HEK293T (cell line): ENCODE measurements at places on chromosomes 3 and 15.

DNA sequence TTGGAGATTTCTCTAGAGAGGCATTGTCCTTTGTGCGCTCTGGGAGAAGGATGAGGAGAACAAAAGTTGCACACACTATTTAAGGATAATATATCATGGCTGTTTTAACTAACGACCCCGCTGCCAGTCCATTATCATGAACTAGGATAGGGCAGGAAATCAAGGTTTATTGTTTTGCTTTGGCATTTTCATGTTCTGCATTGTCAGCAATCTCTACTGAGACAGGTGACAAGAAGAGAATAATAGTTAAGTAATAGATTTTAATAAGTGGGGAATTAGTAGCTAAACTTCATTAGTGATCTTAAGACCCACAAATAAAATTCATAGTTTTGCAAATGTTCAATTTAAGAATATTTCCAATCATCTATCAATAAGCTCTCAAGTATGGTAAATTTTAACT is 20.6 kb upstream of the GMNC start:
- no peak for DNase-seq

DNA sequence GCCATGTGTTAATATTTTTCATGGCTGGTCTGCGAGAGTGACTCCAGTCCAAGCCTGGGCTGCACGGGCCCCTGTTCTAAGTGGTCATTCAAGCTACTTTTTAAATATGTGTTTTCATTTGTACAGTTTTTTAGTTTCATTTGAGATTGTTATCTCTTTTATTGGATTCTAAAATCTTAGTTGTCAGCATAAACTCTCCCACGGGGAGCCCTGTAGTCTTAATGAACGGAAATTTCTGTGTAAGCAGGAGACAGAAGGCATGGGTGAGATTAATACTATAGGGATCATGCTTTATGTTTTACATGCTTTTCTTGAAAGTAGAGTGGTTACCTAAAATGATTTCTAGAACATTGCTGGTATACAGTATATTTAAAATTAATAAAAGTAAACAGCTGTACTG is 373.1 kb upstream of the SLCO3A1 start:
- no peak for DNase-seq

- DNase-seq = no peak
Observed at GRCh38 chr3:109018828-109019227, 65.1 kb upstream of the GUCA1C start.

- DNase-seq = no peak
Observed at GRCh38 chr15:74983725-74984231, 11.6 kb upstream of the SCAMP5 start.

- no peak for DNase-seq
Observed at GRCh38 chr15:56454836-56455235, 10.1 kb downstream of the MNS1 start.

- DNase-seq = peak; percentile 63
Observed at GRCh38 chr3:53161820-53162671, 1.0 kb downstream of the PRKCD start.

- no peak for DNase-seq
Observed at GRCh38 chr3:9104121-9104520, 140.8 kb upstream of the RAD18 start.

DNA sequence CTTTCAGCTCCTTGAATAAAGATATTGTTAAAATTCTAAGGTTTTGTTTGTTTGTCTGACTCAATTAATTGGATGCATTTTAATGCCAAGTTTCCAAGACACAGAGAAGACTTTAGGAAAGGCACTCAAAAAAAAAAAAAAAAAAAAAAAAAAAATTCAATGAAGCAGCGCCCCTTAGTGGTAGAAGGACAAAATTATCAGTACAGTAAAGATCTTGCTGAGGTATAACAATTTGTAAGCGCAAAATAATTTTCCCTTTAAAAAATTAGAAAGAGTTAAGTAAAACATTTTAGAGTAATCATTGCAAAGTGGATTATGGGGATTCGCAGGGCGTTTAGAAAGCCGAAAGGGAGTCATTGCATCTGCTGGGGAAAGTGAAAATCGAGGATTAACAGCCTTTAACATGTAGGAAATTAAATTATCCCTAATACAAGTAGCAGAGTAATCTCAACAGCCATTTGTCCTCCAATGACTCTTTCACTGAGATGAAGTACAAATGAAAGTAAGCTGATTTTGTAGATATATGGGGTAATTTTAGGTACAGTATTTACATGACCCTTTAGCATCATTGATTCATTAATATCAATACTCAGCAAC is 5.8 kb upstream of the DIS3L start:
- peak; percentile 36 for DNase-seq

DNA sequence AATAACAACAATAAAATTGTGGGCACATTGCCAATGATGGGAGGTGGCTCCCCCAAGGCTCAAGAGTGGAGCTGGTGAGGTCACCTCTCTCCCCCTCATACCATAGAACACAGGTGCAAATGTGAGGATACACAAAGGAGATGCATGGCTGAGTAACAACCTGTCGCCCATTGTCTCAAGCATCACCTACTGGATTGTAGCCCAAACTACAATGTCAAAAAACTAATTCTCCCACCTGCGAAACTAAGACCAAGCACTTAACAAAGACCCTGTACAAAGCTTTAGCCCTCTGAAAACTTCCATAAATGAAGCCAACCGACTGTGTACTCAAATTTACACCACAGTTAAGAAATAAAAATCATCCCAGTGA is 50.4 kb upstream of the IGSF11 start:
- DNase-seq = no peak

DNA sequence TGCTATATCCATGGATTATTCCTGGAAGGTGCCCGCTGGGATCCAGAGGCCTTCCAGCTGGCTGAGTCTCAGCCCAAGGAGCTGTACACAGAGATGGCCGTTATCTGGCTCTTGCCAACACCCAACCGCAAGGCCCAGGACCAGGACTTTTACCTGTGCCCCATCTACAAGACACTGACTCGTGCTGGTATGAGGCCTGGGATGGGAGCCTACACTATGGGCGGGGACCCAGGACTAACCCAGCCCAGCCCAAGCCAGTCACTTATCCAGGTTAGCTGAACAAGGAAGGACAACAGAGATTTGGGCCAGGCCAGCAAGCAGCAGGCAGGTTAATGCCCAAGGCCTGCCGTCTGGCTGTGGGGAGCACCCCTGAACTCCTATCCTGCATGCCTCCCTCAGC is 45.3 kb downstream of the SEMA3G start:
- no peak for DNase-seq

GRCh38 chr3:25603703-25604102 is 61.0 kb downstream of the TOP2B start:
- DNase-seq = no peak

DNA sequence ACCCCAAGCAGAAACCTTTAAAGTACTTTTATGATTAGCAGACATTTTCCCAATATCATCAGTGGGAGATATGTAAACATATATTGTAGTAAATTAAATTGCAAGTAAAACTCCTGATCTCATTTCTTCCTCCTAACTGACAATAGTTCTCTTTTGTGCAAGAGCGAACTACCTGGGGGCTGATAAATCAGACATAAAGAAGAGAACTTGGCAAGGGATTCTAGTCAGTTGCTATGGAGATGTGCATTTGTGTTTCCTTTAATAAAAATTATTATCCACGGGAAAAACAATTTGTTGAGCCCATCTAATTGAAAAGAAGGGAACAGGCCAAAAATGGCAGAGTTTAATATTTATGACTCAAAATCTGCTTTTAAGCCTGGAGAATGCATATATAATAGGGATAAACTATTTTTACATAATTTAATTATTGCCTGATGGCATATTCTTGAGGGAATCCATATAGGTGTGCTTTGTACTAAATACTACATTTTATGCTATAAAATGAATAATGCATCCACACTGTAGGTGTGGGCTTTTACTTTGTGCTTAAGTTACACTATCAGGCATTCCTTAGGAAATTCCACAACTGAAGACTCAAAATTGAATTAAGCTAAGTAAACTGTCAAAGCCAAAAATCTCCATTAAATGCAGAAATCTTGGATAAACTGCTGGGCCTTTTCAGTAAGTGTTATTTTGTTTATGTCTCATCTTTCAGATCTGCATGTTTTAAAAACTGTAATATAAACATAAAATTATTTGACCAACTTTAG is 258.1 kb downstream of the ERC2 start:
- no peak for DNase-seq
